Activated T-helper 1 cell treated with anti-CD3 and anti-CD28 coated beads, Interleukin-12 subunit alpha, Interleukin-12 subunit beta, Interleukin-2, Interleukin-4 antibody, amounts not matched to agents 30 ng/mL and 10 ng/mL and 1 ng/mL, durations not matched to agents 14 hours and 24 hours and 36 hours (primary cell): ENCODE measurements at places on chromosomes 12 and 14. TPM values are rescaled to one million over a fixed set of nuclear protein-coding genes. Genes with fewer than 3 reads are reported as not detected.

GRCh38 chr12:27293463-27293862, 39.2 kb upstream of the BMAL2 start:
- H3K4me1 ChIP-seq: no peaks in the 10 kb centered on the region
- no peak overlapping the region for H3K4me3 ChIP-seq
- DNase-seq: no peak
- peaks cover 16% of the 10 kb centered on the region for H3K36me3 ChIP-seq

Gene SYT10
- not detected in 2 replicates for total RNA-seq

Gene CLBA1
- total RNA-seq: 3.1 TPM in 2 replicates

Gene DNAAF2
- 12.8 and 12.9 TPM in 2 replicates for total RNA-seq

DNA sequence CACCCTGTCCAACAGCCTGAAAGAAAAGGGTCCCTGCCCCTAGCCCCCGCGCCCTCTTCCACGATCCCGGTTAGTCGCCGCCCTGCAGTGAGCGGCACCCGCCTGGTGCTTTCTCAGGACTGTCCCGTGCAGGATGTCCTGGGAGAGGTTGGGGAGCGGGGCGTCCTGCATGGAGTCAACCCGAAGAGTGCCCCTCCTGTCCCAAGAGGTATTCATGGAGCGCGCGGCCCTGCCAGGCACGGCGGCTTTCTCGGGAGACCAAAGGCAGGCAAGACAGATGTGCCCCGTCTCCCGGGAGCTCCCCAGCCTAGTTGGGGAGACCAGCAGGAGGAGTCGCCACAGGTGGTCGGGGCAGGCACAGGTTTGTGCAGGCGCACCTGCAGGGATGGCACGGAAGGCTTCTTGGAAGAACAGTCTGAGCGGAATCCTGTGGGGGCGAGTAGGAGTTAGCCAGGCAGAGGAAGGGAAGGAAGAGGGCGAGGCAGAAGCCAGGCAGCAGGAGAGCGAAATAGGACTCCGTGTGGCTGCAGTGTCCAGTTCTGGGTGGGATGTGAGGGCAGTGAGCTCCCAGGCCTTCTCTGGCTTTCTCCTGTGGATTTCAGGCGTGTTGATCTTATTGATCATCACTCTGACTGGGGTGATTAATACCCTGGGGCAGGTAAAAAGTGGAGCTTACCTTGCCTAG, 723 bp downstream of the SIVA1 start:
- peaks cover 9% of the 10 kb centered on the region for H3K36me3 ChIP-seq
- peaks cover 2% of the 10 kb centered on the region for H3K27me3 ChIP-seq
- H3K4me1 ChIP-seq: peaks cover 21% of the 10 kb centered on the region
- DNase-seq: peak; percentile 12
- peak overlapping the region; percentile 92 for H3K4me3 ChIP-seq
- peak overlapping the region; percentile 80 for H3K27ac ChIP-seq

GRCh38 chr14:25180221-25180620, 130.3 kb upstream of the STXBP6 start:
- H3K4me3 ChIP-seq: no peak overlapping the region
- no peaks in the 10 kb centered on the region for H3K36me3 ChIP-seq
- no peak overlapping the region for H3K27ac ChIP-seq

Gene TUNAR
- not detected in 2 replicates for total RNA-seq

DNA sequence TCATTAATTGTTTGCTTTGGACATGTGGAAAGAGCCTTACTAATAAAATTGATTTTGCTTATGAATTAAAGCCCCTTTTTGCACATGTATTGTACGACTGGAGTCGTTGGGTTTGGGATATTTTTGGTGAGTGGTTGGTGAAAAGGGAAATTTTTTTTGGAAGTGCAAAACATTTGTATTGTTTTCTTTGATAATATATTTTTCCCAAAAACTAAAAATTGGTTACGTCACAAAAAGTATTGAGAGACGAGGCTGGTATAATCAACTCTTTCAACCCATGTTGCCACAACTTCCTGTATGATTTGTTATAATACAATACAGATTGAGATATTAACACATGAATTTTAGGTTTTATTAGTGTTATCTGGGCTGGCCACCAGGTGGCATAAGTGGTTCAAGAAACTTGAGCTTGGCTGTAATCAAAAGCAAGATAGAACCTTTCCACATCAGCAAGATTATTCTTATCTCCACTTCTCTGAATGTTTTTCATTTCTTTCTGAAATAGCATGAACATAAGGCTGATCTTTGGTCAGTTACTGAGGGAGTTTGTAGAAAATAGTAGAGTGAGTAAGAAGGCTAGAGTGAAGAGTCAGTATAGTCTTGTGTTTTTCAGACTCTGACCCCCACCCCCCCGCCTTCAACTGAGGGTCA, 8.7 kb downstream of the NGDN start:
- peaks cover 4% of the 10 kb centered on the region for H3K4me1 ChIP-seq
- H3K4me3 ChIP-seq: no peak overlapping the region
- peaks cover 47% of the 10 kb centered on the region for H3K36me3 ChIP-seq

DNA sequence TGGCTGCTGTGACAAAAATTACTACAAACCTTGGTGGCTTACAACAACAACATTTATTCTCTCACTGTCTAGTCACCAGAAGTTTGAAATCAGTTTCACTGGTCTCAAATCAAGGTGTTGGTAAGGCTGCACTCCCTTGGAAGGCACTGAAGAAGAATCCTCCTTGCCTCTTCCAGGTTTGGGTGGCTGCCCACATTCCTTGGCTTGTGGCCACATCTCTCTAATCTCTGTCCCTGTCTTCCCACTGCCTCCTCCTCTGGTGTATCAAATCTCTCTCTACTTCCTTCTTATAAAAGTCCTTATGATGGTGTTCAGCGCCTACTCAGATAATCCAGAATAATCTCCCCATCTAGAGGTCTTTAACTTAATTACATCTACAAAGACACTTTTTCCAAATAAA, 31.0 kb downstream of the PLCZ1 start:
- H3K36me3 ChIP-seq: no peaks in the 10 kb centered on the region
- no peak overlapping the region for H3K27ac ChIP-seq
- no peaks in the 10 kb centered on the region for H3K4me1 ChIP-seq

GRCh38 chr14:75476274-75476995, 45.8 kb upstream of the BATF start:
- DNase-seq: no peak
- no peaks in the 10 kb centered on the region for H3K4me1 ChIP-seq
- no peak overlapping the region for H3K4me3 ChIP-seq

Gene HRK
- not detected in 2 replicates for total RNA-seq

Gene WSCD2
- total RNA-seq: not detected in 2 replicates
